Fibroblast of skin of left quadriceps (primary cell): ENCODE measurements at places on chromosomes 7 and 10.

DNA sequence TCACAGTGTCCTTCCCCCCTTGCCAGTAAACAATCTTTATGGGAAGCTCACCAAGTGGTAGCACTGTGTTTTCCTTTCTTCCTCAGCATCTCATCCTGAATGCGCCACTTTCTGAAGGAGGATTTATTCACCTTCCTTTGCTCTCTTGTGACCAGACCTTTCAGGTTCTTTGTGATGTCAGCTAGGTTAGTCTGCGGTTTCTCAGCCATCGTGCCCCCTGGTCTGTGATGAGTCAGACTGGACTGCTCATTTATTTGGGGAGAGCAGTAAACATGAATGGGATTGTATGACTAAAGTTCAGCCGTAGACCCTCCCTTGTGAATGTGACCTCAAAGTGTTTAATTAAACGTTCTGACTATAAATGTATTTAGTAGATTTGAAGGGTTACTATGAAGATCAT lies 235.1 kb upstream of the CELF2 start:
- DNase-seq = no peak

GRCh38 chr7:157003756-157004520 lies 6.5 kb downstream of the MNX1 start:
- no peak for DNase-seq

- DNase-seq = no peak
These were observed 144.0 kb upstream of the ASAH2 start for GRCh38 chr10:50395271-50395670.

- DNase-seq = no peak
These were observed 105.9 kb upstream of the EEPD1 start for GRCh38 chr7:36047091-36047658.

- DNase-seq = peak; percentile 52
These were observed 513.0 kb downstream of the INHBA start for GRCh38 chr7:41189866-41190265.
